ENCODE measurements at places on chromosomes 1 and 21.

GRCh38 chr1:164668491-164669400 lies 109.8 kb downstream of the PBX1 start:
- no peak for DNase-seq

GRCh38 chr1:247962911-247963588 lies 2.0 kb upstream of the OR2AK2 start:
- no peak for DNase-seq

DNA sequence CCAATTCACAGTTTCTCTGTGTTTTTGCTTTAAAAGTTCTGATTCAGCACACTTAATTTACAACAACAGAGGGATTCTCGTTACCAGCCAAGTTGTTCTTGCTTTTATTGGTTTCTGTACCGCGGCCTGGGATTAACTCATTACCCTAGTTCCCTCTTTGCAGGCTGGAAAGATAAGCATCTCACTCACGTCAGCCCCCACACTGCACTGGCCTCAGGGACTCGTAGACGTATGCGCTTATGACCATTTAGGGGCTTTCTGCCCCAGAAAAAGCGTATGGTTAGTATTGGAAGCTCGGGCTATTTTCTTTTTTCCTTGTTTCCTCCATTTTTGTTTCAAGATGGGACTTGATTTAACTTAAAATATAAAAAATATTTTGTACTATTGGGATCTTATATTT lies 76.0 kb downstream of the POFUT2 start:
- DNase-seq, result no peak

GRCh38 chr1:13737398-13737797 lies 37.4 kb downstream of the PRDM2 start:
- DNase-seq, result no peak

DNA sequence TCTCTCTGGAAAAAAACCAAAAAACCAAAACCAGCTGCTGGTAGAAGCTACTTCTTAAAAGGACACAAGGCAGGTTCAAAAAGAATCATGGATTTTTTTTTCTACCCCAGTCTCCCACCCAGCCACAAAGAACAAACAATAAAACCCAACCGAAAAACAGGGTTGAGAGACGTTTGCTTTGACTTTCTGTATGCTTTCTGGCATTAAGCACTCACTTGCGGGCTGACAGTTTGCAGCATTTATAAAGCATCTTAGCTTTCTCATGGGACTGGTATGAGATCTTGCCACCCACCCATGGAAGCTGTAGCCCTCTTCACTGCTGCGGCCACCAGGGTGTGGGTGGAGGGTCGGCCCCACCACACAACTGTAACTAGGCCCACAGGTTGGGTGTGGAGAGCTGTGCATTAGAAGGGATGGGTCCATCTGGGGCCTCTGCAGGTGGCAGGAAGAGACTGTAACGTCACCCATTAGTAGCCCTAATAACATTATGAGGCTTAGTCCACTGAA lies 165.7 kb downstream of the RHOU start:
- DNase-seq, result no peak

- DNase-seq, result no peak
Observed at GRCh38 chr1:162633081-162633762, 958 bp downstream of the DDR2 start.

- DNase-seq, result peak; percentile 4
Observed at GRCh38 chr21:35578831-35579471, 481.4 kb downstream of the SETD4 start.

GRCh38 chr21:31957631-31958030 lies 84.8 kb downstream of the HUNK start:
- DNase-seq, result no peak

GRCh38 chr1:28928314-28928941 lies 14.1 kb downstream of the EPB41 start:
- DNase-seq, result no peak
